Colonic mucosa (tissue), 4 donors: ENCODE measurements at places on chromosomes 2 and 18.

DNA sequence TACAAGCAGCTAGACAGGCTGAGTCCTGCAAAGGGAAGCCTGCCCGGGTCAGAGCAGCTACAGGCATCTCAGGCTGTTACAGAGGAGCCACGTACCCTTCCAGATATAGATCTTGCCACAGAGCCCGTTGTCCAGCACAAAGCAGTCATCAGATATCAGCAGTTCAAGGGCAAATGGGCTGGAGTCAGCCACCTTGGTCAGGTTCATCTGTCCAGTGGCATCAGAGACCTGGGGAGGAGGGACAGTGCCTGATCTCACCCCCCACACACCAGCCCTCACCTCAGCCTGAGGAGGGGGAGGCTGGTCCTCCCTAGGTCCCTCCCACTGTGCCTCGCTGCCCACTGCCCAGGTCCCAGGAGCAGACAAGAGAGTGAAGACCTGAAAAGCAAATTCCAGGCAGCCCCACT is 12.2 kb downstream of the CAPG start:
- peak; percentile 15 for DNase-seq

GRCh38 chr2:233519787-233520611 is 46.6 kb downstream of the USP40 start:
- DNase-seq = no peak

DNA sequence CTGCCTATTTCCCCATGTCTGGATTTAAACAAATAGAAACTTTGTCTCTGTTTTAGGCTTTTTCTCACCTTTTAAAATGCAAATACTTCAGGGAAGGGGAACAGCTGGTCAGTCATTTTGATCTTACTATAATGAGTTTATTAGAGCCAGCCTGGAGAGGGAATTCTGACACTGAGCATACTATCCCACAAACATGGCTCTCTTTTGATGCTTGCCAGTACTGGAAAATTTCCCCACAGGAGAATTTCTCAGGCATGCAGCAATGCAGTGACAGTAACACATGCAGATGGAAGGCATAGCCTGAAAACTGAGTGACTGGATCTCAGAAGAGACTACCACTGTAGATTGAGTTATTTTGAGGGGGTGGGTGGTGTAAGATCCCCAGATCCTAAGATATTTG is 974.3 kb upstream of the CELF4 start:
- no peak for DNase-seq

DNA sequence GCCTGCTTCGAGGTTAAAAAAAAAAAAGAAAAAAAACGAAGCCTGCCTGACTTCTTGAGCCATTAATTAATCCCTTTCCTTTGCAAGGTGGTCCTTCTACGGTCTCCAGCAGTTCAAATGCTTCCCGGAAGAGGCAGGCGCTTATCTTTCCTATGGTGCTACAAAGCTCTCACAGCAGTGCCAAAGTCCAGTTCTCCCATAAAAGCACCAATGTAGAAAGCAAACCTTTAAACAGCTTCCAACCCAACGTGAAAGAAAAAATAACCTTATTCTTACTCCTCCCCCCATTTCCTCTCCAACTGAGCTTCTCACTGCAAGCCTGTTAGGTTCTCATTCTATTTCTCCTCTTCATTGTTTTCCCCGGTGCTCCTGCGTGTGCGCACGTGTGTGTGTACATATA is 317.4 kb upstream of the SOX11 start:
- no peak for DNase-seq

- DNase-seq = no peak
These were observed 131.4 kb downstream of the CLIP4 start for GRCh38 chr2:29246383-29247300.
